ENCODE measurements at places on chromosomes 3 and 15. TPM values are rescaled to one million over a fixed set of nuclear protein-coding genes. Genes with fewer than 3 reads are reported as not detected.

DNA sequence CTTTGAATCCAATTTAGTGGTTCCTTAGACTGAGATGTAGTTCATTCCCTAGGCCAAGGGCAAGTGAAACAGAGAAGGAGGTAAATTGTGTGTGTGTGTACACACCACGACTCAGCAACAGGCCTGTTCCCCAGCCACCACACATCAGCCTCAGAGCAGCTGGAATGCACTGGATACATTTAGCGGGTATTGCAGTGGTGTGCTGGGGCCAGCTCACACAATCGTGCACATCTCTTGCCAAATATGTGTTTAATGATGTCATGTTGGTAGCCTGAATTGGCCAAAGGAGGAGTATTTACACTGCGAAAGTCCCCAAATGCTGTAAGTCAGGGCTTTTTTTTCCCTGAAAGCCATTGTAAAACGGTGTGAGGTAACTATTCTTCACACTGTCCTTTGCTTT, 82.3 kb downstream of the RBPMS2 start:
- DNase-seq: peak; percentile 67

- peak; percentile 52 for DNase-seq
Observed at GRCh38 chr3:42190701-42191442, 75.1 kb downstream of the CCK start.

- DNase-seq: no peak
Observed at GRCh38 chr15:96321639-96322535, 8.6 kb upstream of the NR2F2 start.

DNA sequence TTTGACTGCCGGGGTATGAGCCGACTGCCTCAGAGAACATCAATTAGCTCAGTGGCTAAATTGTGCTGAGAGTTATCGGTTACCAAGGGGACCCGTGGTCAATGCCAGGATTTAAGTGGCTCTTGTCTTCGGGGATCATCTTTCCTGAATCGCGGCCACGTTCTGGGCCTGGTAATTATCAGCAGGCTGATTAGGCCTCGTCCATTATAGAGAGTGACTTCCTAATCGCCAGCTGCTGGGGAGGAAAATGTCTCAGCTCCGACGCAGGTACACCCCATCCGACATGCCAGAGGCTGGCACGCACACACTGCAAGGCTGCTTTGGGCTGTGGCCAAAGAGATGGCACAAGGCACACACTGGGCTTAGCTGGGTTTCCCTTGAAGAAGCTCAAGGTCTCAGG, 10.6 kb downstream of the TRH start:
- DNase-seq: no peak

DNA sequence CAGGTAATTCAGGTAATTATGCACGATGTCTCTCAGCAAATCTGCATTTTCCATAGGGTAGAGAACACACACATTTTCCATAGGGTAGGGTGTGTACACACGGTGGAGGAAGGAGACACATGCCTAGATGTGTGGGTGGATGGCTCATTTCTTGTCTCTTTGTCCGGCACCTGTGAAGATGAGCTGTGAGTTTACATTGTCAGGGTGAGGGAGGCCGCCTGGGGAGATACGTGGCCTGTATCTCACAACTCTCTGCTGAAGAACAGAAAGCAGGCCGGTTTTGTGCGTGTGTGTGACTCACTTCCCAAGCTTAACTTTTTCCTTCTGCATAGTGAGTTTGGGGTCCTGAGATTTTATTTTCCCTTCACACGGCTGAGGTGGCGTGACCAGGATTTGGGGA, 60.3 kb downstream of the SLC6A6 start:
- DNase-seq: no peak

GRCh38 chr3:45023675-45024074, 2.4 kb upstream of the CLEC3B start:
- DNase-seq: no peak

GRCh38 chr3:30644615-30645014, 38.2 kb downstream of the TGFBR2 start:
- peak; percentile 79 for DNase-seq

DNA sequence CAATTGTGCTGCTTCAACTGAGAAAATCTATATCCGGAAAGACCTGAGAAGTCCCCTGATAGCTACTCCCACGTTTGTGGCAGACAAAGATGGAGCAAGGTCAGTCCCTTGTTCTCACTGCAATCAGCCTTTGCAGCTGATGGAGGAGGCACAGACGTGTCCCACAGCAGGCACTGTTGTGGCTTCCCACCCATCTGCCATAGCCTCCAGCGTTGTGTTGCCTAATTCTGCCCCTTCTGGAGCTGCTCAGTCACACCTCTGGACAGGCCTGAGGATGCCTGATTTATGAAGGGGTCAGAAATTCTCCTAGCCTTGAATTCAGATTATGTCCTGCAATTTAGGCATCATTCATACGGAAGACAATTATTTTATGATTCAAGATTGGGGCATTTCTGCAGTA, 41.9 kb downstream of the MRPS25 start:
- DNase-seq: no peak

GRCh38 chr15:93212578-93212977, 123.6 kb upstream of the RGMA start:
- no peak for DNase-seq

GRCh38 chr3:183526838-183527427, 28.6 kb downstream of the KLHL6 start:
- DNase-seq: no peak

DNA sequence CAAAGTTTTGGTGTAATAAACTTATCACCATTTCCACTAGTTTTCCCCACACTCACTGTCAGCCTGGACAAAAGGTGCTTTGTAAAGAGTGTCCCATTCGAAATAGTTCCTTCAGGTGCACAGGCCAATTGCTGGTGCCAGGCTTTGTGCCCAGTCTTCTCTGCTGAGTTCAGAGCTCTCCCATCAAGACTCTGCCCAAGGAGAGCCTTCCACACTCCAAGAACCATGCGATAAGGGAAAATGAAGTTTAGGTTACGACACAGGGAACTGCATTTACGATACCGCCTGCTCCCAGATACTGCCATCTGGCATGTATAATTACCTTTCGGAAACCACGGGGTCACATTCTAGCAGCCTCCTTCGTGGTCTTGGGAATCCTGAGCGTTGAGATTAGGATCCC, 379.6 kb downstream of the MECOM start:
- DNase-seq: no peak

Gene CATSPER2
- 0.52 TPM for total RNA-seq

Gene CTXND1
- not detected for total RNA-seq

Gene ZNF619
- total RNA-seq: 4.0 TPM

Gene TERB2
- total RNA-seq: not detected

Gene NSUN3
- 14.6 TPM for total RNA-seq

Gene FBXW12
- not detected for total RNA-seq

Gene KLHL6
- total RNA-seq: not detected

Gene IMPG2
- 0.35 TPM for total RNA-seq

Data from renal cortical epithelial cell (primary cell).